ENCODE measurements at places on chromosomes 16 and 17. TPM values are rescaled to one million over a fixed set of nuclear protein-coding genes. Genes with fewer than 3 reads are reported as not detected.

CD300LF gene
- not detected for total RNA-seq

PYY gene
- not detected for total RNA-seq

ABCC12 gene
- not detected for total RNA-seq

PHOSPHO1 gene
- 0.09 TPM for total RNA-seq

TBX2 gene
- total RNA-seq: 4.1 TPM

EPOP gene
- 5.0 TPM for total RNA-seq

CRYM gene
- 2.0 TPM for total RNA-seq

MT1G gene
- total RNA-seq: not detected

CES5A gene
- total RNA-seq: not detected

CCL14 gene
- not detected for total RNA-seq

CD300LB gene
- total RNA-seq: not detected

MAPT gene
- total RNA-seq: 1.9 TPM

GPR142 gene
- not detected for total RNA-seq

YBX2 gene
- total RNA-seq: not detected

EPX gene
- not detected for total RNA-seq

ELP5 gene
- total RNA-seq: 31.6 TPM

CCL23 gene
- total RNA-seq: not detected

KRT31 gene
- total RNA-seq: 0.09 TPM

CAPNS2 gene
- total RNA-seq: 1.7 TPM

SOCS3 gene
- 26.0 TPM for total RNA-seq

Measured in fibroblast of the aortic adventitia (primary cell).